ENCODE measurements at places on chromosomes 12 and 14.

DNA sequence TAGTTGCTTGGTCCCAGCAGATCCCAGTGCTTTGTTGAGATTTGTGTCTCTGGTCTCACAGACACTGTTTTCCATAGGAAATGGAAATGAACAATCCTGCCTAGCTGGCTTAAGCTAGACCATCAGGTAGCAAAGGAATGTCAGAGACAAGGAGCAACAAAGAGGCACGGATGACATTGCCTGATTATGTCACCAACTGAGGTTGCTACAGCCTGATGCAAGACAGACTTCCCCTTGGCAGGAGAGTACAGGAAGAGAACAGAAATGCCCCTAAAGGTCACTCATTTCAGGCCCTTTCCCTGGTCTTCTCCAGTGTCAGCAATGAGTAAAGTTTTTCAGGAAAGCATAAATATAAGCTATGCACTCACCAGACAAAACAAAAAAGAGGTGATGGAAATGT, 2.0 kb upstream of the PRB2 start:
- no peak for DNase-seq

DNA sequence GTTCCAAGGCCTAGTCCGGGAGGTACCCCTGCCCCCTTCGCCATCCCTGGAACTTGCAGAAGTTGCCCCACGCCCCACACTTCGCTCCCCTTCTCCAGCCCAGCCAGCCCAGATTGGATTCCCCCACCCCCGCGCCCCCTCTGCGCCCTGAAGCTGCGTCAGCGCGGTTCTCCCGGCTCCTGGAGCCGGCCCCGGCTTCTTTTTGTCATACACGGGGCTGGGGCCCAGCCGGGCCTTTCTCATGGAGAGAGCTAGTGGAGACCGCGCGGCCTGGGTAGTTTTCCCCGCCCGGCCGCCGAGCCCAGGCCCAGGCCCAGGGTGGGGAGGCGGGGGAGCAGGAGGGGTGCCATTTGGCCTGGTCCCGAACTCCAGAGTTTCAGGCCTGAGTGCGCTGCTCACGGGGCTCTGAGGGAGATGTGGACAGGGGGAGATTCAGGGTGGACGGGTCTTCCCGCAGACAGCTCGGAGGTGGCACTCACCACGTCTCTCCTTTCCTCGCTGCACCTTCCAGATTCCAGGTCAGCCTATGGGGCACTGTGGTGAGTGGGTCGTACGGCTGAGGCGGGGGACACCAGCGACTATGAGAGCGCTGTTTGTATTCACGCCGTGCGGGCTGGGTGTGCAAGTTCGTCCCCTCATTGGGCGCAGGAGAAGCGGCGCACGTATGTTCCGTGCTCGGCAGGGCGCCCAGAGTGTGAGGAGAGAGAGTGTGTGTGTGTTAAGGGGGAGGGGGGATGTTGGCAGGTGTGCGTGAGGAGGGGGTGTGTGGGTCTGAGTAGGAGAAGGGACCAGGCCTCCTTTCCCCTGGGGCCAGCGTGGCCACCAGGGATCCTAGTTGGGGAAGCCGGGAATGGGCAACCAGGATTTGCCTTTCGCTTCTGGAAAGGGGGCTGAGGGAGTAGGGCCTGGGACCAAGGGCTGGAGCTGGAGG, 785 bp upstream of the LHX5 start:
- DNase-seq = no peak

- no peak for DNase-seq
Observed at GRCh38 chr14:106417224-106418049, 891.1 kb downstream of the TMEM121 start.

GRCh38 chr12:120227233-120228040, 26.5 kb upstream of the RPLP0 start:
- DNase-seq = no peak

DNA sequence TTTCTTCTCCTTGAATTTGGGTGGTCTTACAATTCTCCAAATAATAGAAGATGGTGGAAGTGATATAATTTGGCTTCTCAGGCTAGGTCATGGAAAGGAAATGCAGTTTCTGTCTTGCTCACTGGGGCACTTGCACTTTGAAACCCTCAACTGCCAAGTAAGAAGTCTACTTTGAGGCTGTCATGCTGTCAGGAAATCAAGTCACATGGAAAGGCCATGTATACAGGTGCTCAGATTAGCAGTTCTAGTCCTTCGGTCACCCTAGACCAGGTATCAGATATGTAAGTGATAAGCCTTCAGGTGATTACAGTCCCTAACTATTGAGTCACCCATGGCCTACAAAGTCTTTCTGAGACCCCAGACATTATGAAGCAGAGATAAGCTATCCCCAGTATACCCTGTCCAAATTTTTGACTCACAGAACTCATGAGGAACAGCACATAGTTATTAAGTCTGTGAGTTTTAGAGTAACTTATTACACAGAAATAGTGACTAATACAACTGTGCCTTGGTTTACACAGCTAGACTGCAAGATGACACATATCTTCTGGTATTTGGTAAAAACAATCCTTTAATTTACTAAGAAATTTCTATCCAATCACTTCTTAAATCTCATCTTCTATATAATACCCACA, 26.3 kb upstream of the BBS10 start:
- DNase-seq = no peak

GRCh38 chr12:41242603-41243002, 54.5 kb downstream of the PDZRN4 start:
- no peak for DNase-seq

GRCh38 chr14:46820291-46820690, 168.7 kb upstream of the RPL10L start:
- DNase-seq = no peak
